ENCODE measurements at places on chromosomes 13 and 19.

- DNase-seq, result no peak
Observed at GRCh38 chr19:43704002-43704705, 11.7 kb upstream of the IRGC start.

DNA sequence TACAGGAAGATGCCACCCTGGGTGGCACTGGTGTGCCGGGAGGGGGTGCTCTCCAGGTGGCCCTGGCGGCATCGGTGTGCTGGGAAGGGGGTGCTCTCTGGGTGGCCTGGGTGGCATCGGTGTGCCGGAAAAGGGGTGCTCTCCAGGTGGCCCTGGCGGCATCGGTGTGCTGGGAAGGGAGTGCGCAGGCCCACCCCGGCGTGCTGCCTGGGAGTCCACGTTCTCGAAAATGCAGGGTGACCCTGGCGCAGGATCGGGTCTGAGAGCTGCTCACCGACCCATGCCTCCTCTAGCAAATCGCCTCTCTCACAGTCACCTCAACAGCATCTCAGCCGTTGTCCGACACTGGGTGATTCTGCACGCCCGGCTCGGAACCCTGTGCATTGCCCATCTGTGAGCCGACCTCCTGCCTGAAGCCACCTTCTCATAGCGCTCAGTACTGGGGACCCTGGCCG lies 36.4 kb downstream of the RASA3 start:
- no peak for DNase-seq

DNA sequence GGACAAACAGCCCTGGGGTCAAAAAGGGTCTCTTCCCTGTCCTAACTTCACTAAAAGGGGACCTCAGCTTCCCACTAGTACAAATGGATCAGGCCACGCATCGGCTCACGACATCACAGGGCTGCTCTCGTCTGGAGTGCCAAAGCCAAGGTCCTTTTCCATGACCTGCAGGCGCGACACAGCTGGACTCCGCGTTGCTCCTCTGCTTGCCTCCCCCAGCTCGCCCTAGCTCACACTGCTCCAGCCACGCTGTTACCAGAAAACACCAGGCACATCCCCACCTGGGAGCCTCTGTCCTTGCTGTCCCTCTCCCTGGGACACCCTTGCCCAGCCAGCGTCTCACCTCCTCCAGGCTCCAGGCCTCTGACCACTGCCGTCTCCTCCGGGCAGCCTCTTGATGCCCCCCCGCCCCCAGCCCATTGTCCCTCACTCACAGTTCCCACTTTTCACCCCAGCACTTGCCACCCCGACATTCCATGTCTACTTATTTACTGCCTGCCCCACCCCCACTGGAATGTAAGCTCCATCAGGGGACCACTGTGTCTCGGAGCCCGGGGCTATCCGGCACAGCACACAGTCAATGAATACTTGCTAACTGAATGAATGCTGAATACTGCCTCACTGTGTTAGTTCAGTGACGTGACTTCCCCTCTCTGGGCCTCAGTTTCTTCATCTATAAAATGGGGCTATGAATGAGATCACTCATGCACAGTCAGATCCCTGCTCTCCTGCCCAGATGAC lies 20.7 kb downstream of the AKT2 start:
- no peak for DNase-seq

GRCh38 chr13:76116751-76117360 lies 480.7 kb downstream of the LMO7 start:
- no peak for DNase-seq

DNA sequence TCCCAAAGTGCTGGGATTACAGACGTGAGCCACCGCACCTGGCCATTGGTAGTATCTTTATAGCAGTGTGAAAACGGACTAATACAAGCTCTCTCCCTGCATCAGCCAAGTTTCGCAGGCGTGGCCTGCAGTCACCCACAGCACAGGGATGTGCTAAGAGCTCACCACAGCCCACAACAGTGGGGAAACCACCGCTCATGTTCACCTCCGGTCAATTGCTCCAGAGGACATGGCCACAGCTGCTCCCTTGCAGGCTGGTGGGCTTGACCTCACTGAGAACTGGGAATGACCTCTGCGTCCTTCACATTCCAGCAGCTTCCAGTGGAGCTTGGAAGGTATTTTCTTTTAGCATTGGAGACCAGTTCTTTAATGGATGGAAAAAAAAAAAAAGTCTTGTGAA lies 156.4 kb downstream of the KCTD15 start:
- no peak for DNase-seq

GRCh38 chr19:17977021-17977420 lies 10.1 kb downstream of the KCNN1 start:
- no peak for DNase-seq

- no peak for DNase-seq
Observed at GRCh38 chr13:35530147-35530546, 53.7 kb upstream of the MAB21L1 start.

GRCh38 chr13:106595625-106596024 lies 27.7 kb upstream of the ARGLU1 start:
- DNase-seq, result no peak

All from T-helper 2 cell (primary cell).